ENCODE measurements at places on chromosomes 1 and 21.

DNA sequence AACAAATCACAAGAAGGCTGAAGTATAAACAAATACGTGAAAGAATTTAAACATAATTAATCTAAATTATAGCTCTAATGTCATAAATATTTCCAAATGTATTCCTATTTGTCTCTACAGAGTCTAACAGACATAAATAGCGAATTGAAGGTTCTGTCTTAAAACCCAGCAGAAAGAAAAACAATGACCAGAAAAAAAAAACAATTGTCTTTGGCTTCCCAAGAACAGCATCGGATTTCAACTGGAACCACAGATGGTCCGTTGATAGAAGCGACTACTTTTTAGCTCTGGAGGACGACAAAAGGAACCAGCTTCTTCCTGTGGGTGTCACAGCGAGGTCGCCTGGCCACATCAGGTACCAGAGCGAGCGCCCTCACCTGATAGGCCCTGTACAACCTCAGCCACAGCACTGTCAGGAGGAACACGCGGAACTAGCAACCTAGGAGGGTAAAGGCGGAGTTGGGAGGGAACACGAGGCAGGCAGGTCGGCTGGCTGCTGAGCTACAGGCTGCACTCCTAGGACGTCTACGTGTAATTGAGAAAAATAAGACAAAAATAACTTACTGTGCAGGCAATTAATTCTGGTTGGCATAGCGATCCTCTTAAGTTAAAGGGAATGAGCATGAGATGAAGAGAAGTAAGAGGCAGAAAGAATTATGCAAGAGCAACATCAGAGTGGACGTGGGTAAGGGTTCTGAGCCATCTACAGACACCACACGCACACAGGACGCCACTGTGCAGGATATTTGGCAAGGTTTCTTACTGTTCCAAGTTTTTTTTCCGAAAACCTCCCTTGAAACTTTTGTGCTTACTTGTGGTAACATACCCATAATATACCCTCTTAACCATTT, 16.7 kb upstream of the PRDM15 start:
- DNase-seq, result no peak

GRCh38 chr1:30728832-30729638, 5.7 kb upstream of the MATN1 start:
- no peak for DNase-seq

DNA sequence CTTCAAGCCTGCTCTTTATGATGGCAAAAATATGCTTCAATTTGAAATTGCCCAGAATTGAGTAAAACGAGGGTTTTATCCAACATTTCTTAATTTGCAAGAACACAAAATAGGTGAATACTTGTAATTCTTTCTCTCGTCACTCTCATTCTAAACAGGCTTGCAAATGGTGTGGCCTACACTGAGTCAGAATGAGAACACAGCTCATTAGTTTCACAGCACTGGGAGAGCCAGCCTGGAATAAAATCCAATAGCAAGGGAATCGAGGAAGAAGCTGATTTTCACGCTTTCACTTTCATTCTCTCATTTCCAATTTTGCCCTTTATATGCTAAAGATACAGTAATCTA, 537.5 kb downstream of the LTN1 start:
- no peak for DNase-seq

DNA sequence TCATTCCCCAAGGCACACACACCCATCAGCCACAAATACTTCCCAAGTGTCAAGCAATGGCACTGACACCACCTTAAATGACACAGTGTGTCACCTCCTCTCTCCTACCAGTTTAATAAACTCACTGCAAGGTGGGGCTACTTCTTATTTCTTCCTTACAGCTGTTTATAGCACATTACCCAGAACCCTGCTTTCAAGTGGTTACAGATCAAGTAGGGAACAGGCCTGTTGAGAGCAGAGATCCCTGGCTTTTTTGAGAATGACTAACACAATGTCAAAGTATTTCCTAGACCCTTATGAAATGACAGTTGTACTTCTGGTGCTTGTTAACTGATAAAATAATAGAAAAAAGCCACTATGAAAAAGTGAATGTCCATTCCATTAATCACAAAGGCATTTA, 19.8 kb downstream of the ZBTB17 start:
- no peak for DNase-seq

DNA sequence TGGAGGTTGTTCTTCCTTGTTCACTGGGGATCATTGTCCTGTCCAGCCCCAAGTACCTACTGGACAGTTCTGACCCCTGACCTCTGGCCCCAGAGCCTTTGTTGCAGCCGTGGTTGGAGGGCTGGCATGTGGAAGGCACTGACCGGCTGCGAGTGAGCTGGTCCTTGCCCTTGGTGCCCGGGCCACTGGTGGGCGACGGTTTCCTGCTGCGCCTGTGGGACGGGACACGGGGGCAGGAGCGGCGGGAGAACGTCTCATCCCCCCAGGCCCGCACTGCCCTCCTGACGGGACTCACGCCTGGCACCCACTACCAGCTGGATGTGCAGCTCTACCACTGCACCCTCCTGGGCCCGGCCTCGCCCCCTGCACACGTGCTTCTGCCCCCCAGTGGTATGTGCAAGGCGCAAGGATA, 11.4 kb downstream of the TIE1 start:
- DNase-seq, result no peak

DNA sequence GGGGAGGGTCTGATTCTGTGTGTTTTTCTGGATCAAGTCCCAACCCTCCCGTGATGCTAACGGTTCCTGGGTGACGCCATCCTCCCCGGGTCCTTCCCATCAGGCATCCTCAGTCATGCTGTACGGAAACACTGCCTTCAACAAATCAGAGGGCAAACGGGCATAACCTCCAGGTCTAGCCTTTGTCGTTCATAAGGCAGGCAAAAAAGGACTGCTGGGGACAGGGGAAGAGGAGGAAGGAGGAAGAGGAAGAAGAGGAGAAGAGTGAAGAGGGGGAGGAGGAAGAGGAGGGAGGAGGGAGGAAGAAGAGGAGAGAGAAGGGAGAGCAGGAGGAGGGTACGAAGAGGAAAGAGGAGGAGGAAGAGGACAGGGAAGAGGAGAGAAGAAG, 84.4 kb downstream of the ITPKB start:
- no peak for DNase-seq

DNA sequence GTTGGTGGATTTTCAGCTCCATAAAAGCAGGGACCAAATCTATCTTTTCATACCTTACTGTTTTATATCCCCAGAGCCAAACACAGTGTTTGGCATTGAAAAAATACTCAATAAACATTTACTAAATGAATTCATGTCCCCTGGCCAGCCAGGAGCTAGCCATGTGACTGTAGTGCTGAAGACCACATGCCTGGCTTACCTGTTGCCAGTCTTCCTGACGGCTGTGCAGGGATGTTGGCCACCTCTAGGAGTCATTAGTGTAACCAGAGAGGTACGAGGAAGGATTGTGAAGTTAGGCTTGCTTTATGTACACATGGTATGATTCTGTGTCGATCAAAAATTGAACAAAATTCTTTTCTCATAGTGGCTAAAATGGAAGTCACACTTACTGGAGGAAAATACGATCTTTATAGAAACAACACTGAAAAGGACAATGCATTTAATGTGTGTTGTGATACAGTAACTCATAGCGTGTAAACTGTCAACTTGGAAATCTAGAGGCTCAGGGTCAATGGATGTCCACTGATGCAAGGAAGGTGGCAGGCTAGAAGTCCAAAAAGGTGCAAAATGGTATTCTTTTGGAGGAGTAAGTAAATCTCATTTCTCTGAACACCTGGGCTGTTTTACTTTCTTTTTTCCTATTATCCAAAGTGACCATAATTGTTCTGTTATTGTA, 60.9 kb downstream of the FGGY start:
- no peak for DNase-seq

- DNase-seq, result no peak
These were observed 191.2 kb upstream of the SGIP1 start for GRCh38 chr1:66342707-66343106.

- no peak for DNase-seq
These were observed 180.0 kb downstream of the TTLL7 start for GRCh38 chr1:83818916-83819315.

DNA sequence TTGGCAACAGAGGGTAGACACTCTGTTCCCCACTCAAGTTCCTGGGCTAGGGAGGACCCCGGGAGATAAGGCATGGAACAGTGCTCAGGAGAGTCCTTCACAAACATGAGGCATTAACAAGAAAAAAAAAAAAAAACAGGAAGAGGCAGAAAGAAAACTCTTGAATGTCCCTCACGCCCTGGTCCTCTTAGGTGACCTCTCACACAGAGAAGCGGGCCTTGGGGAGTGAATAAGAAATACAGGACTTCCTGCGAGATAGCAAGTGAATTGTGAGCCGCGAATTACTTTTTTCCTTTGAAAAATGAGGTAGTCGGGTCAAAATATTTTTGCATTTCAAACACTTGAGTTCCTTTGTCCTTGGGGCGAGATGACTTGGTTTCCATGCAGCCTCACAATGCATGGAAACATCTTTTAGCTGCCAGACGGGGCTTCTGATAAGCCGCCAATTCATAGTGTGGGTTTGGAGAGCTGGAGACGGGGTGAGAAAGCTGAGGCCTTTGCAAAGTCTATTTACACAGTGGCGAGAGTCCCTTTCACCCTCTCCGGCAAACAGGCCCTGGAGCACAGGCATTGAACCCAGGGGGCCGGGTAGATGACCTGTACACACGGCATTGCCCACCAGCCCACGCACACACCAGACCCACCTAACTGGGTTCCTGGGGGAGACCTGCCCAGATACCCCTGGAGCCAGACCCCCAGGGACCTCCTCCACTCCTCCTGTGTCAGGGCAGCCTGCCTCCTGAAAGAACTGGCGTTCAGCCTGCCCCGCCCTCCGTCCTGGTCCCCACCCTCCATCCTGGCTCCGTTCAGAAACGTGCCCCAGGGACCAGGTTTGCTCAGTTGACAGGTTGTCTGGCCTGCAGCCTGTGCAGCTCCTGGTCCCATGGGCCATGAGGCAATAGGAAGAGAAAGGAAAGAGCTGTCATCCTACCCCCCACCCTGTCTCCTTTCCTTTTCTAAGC, 192.3 kb downstream of the PRDM16 start:
- no peak for DNase-seq

DNA sequence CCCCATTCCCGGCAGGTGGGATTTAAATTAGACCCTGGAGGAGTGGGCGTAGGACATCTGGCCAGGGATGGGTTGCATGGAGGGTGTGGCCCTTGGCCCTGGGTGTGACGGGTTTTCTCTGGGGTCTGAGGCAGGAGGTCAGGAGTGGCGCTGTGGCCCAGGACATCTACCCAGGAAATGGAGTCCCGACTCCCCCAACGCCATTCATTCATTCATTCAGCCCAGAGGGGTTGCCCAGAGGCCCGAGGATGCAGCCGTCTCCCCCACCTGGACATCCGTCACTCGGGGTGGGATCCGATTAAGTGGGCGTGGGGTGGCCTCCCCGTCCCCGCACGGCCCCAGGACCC, 663 bp downstream of the ATP13A2 start:
- no peak for DNase-seq

DNA sequence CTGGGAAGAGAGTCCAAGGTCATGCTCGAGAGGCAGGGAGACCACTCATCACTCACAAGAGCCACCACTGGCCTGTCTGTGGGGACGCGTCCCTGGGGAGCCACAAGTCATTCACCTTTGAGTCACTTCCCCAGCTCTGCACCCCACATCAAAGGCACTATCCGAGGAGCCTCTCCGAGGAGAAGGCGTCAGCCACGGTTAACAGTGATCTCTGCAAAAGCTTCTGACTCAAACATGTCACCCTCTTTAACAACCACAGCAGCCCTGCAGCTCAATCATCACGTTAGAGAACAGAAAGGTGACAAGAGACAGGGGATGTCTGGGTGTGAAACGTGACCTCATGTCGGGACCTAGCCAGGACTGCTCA, 9.0 kb downstream of the LRRC47 start:
- DNase-seq, result no peak

- no peak for DNase-seq
These were observed 572 bp downstream of the CYB5RL start for GRCh38 chr1:54199151-54199764.

DNA sequence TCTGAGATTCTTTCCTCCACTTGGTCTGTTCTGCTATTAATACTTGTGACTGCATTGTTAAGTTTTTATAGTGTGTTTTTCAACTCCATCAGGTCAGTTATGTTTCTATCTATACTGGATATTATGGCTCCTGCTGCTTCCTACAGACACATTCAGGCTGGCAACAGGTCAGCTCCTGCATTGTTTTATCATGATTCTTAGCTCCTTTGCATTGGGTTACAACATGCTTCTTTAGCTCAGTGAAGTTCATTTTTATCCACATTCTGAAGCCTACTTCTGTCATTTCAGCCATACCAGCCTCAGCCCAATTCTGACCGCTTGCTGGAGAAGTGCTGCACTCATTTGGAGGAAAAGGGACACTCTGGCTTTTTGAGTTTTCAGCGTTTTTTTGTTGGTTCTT, 37.3 kb upstream of the F3 start:
- no peak for DNase-seq

GRCh38 chr1:213887842-213888241, 99.9 kb upstream of the PROX1 start:
- no peak for DNase-seq

DNA sequence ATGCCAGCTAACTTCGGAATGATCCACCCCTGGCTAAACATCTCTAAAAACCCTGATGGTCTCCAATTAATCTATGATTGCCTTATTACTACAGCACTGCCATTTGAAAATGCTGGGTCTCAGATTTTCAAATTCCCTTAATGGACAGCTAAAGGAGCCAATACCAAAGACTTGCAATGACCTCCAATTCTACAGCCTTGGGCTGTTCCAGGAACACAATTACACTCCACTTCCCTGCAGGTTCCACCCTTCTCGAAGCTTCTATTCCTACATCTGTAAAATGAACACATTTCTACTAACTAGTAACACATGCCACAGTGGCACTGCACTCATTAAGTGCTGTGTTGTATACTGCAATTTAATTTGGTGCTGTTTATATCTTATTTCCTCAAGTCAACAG, 85.7 kb upstream of the AK4 start:
- no peak for DNase-seq

GRCh38 chr21:29053656-29054055, 19.8 kb downstream of the CCT8 start:
- no peak for DNase-seq

DNA sequence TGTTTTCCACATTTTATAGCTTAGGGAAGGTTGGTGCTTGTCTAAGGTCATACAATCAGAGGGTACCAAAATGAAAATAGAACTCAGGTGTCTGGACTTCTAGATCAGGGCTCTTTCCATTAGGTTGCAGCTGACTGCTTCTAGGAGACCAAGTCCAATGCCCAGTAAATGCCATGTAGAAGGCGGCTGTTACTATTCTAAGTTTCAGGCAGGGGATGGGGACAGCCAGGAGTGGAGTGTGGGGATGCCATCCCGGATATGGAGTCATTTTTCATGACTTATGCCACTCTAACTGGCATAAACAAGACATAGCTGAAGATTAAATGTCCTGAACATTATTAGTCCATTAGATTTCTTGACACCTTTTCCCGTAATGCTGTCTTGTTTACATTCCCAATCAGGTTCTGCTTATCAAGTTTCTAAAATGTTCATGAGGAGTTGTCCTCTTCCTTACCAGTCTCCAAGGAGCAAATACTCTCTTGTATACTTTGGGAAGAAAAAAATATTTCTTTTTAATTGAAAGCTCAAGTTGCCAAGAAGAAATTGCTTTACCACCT, 31.5 kb downstream of the XCL1 start:
- no peak for DNase-seq
